ENCODE measurements at places on chromosomes 2 and 18. TPM values are rescaled to one million over a fixed set of nuclear protein-coding genes. Genes with fewer than 3 reads are reported as not detected.

DNA sequence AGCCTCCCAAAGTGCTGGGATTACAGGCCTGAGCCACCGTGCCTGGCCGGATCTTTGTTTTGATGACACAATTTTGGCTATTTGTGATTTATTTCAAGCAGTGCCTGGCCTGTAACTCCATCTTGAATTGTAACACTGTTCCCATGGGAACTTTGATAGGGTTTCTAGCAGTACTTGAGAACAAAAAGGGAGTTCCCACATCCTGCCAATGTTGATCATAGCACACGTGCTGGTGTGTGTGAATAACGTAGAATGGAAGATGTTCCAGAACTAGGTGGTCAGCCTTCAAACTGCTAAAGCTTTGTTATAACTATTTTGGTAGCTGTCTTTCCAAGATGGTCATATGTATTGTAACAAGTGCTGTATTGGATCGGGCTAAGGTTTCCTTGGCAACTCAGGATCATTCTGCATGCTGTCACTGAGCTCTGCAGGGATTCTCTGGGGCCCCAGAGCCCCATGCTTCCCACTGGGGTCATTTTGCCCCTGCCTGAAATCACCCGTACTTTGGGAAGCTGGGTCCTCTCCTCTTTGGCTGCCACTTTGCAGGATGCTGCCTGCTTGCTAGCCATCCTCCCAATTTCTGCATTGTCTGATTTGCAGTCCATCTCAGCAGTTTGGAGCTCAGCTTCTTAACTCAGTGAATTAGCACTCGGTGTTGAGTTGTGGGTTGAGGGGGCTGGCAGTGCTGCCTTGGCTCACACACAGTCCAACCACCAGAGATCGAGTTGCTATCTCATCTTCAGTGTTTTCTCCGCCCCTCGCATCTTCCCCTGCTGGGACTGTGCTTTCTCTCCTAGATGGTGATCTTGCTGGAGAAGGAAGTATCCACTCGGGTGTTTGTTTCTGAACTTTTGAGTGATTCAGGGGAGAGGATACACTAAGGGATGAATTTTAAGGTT lies 26.8 kb downstream of the SH3RF3 start:
- no peak for DNase-seq

DNA sequence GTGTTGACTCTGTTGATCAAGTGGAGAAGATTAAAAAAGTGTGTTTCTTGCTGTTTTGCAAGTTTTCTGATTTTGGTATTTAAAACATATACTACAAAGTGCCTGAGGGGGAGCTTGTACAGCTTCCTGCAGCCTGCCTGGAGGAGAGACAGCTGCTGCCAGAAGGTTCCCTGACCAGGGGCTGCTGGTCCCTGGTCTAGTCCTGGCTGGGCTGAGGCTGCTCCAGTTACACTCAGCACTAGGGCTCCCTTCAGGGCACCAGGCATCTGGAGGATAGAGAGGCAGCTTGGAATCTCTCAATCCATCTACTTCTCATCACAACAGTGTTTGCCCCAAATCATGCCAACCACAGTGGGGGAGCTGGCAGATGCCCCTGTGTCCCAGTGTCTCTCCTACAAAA lies 4.8 kb downstream of the MC2R start:
- no peak for DNase-seq

DNA sequence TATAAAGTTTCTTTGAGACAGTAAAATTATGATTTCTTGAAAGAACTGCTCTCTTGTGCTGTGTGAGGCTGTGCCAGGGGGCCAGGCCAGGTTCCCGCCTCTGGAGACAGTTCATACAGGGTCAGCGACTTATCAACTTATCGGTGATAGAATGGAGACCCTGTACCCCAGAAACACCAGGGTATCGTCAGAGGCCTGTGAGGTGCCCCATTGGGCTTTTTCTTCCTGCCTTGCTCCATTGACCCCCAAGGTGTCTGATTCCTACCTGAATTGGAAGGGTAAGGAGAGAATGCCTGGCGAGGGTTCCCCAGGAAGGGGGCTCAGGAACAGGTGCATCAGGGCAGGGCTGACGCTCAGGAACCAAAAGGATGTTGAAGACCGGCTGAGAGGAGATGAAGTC lies 4.3 kb downstream of the DLX1 start:
- no peak for DNase-seq

GRCh38 chr2:57821088-57821487 lies 225.5 kb upstream of the VRK2 start:
- DNase-seq = no peak

EEF1B2 gene
- 1,009 TPM for polyA plus RNA-seq

SGPP2 gene
- 0.43 TPM for polyA plus RNA-seq

NPAS2 gene
- 24.4 TPM for polyA plus RNA-seq

STAT4 gene
- 2.3 TPM for polyA plus RNA-seq

Measured in muscle of arm (tissue), 14 donors.